AG09309 (cell line): ENCODE measurements at places on chromosomes 12 and 14.

DNA sequence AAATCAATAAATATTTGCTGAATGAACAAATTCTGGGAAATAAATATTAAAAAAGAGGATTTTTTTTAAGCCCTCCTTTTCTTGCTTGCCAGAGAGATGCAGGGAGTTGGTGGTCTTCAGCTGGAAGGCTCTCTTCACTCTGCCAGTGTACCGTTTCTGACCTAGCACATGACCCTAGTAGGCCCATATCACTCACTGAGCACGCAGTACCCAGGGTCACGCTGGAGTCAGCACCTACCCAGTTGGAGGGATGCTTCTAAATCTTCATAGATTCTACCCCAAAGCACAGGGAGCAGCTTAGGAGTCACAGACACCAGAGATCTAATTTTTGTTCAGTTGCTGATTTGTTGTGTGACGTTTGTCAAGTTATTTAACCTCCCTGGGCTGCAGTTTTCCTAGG, 195.4 kb upstream of the TBX3 start:
- DNase-seq, result no peak

GRCh38 chr12:10457760-10458159, 4.6 kb upstream of the KLRC1 start:
- DNase-seq, result no peak

DNA sequence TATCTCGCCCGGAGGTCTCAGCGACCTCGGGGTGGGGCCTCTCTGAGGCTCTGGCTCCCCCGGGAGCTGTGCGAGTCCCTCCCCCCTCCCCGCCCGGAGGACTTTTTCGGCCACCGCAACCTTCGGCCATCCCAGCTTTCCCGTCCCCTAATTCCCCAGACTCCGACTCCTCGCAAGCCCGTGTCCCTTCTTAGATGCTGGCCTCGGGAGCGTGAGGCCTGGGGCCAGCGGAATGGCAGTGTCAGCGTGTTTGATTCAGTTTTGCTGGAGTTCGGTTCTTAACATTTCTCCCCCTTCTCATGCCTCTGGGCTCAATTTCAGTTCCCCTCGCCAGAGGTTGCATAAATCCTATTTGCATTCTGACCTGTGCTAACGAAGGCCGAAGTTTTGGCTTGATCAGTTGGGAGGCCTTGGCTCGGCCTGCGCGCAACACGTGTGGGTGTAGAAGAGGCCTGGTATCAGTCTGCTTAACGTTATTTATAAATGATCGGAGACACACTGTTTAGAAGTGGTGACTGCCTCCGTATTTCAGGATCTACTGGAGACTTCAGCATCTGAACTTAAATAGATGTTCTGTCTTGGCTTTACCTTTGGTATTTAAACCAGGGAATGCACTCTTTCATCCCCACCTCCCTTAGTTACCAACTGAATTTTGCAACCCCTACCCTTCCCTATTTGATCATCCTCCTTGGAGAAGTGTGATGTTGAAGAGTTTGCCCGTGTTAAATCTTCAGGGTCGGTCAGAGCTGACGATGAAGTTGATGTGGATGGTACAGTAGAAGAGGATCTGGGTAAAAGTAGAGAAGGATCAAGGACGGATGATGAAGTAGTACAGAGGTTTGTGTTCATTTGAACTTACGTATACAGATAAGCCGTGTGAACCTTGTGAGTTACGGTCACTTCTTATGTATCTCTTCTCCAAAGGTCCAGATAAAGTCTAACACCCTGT, 851 bp downstream of the HSP90B1 start:
- no peak for DNase-seq

DNA sequence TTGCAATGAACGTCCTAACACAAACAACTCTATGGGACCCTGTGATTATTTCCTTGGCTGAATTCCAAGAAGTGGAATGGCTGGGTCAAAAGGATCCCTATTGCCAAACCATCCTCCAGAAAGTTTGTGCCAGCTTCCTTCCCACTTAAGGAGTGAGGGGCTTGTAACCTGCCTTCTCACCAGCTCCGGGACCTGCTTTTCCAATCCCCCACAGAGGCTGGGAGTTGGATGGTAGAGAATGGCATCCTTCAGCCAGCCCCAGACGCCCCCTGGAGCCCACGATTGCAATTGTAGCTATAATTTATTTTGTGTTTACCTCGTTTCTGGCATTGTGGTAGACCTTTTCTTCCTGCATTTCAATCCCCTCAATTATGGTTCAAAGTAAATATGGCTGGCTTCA, 9.7 kb upstream of the ZDHHC22 start:
- DNase-seq, result no peak

- no peak for DNase-seq
Observed at GRCh38 chr14:32341947-32342846, 13.1 kb downstream of the AKAP6 start.

- no peak for DNase-seq
Observed at GRCh38 chr14:26190646-26191045, 407.2 kb downstream of the NOVA1 start.

DNA sequence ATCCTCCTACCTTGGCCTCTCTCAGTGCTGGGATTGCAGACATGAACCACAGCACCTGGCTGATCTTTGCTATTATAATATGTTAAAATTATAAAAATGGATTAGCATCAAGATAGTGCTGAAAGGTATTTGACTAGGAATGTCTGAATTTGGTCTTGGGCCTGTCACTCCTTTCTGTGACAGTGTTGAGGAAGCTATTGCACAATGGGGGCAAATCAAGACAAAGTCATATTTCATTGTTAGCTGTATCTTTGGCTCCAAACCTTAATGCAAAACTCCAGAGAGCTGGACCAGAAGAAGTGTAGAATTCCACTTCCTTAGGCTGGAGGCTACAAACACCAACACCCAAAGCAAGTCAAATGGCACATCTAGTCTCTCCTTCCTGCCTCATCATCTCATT, 42.2 kb downstream of the ZCRB1 start:
- no peak for DNase-seq

DNA sequence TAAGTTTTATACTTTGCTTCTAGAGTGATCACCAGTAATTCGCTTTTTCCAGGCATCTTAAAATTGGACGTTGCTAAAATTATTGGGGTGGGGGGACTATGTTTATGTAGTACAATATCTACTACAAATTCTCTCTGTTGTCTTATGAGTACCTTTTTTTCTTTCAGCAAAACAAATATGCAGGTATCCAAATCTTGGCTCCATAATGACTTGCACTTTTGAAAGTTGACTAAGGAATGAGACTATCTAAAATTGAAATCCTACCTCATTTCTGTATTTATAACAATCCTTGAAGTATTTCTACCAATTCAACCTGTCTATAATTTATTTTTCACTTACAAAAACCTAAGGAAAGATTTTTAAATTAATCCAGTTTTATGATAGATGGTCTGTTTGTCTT, 2.4 kb downstream of the DYNC1H1 start:
- DNase-seq, result no peak

GRCh38 chr14:52060080-52060479, 8.8 kb downstream of the NID2 start:
- no peak for DNase-seq

DNA sequence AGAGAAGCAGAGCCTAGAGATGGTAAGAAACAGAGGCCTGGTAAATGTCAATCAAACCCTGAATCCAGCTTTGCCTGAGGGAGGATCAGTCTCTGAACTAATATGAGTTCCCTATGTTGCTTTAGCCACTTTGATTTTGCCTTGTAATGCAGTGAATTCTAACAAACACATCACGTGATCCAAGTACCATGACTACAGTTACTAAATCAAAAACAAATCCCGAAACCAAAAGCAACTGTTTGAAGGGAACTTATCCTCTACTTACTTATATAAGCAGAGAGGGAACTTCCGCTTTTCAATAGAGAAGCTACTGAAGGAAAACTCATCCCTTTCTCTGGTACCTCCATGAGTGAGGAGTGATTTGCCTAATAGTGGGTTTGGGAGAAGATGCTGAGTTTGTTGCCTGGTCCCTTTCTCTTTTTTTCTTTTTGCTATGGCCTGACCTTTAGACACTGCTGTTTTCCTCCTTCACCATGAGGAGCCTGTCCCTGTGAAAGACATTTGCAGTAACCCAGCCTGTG, 7.7 kb upstream of the PPTC7 start:
- DNase-seq, result peak; percentile 67

DNA sequence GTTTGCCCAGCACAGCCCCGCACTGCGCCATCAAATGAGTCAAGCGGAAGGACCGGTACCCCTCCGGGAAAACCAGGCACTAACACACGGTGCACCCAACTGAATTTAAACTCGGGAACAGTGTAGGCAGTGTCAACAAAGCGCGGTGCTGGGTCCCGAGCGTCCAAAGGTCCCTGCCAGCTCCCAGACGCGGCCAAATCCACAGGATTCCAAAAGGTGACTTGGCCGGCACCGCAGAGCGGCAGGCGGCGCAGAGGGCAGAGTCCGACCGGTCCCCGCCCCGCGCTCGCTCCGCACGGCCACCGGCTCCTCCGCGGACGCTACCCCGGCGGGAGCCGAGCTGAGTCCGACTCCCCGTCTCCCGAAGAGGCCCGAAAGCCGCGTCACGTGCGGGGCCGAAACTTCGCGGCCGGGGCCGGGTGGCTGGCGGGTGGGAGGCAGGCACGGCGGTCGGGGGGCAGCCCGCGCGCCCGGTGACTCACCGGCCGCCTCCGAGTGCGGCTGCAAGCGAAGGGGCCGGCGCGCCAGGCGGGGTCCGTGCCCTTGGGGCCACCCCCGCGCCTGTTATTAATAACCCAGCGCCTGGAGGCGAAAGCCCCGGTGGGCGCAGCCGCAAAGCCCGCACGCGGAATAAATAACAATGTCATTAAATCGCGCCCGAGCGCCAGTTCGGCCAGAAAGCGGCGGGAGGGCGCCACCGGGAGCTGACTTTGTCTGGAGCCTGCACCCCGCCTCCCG, 863 bp downstream of the DENND5B start:
- no peak for DNase-seq

DNA sequence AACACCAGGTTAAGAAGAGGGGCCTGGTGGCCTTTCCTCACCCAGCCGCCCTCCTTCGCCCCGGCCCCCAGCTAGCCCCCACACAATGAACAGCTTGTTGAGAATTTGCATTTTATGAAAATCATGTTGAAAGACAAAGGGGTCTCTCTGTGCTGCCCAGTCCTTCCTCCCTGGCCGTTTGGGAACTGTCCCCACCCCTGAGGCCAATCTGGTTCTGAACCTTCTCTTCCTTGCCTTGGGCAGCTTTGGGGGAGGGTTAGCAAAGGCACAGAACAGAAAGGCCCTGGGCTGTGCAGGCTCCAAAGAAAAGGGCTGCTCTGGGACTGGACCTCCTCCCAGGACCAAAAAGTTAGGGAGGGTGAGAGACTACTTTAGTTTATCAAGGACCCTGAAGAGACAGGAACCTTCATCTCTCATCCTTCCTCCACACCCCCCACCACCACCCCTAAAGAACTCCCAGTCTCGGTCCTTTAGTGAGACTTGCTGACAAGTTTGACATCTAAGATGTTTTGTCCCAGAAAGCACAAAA, 1.3 kb downstream of the TAMALIN start:
- no peak for DNase-seq
